ENCODE measurements at places on chromosomes 6 and 20.
A peak's percentile ranks its signal among the peaks of the same experiment; 100 is the strongest.

GRCh38 chr20:50354721-50355589 lies 155.2 kb upstream of the PTPN1 start:
- no peak for DNase-seq

DNA sequence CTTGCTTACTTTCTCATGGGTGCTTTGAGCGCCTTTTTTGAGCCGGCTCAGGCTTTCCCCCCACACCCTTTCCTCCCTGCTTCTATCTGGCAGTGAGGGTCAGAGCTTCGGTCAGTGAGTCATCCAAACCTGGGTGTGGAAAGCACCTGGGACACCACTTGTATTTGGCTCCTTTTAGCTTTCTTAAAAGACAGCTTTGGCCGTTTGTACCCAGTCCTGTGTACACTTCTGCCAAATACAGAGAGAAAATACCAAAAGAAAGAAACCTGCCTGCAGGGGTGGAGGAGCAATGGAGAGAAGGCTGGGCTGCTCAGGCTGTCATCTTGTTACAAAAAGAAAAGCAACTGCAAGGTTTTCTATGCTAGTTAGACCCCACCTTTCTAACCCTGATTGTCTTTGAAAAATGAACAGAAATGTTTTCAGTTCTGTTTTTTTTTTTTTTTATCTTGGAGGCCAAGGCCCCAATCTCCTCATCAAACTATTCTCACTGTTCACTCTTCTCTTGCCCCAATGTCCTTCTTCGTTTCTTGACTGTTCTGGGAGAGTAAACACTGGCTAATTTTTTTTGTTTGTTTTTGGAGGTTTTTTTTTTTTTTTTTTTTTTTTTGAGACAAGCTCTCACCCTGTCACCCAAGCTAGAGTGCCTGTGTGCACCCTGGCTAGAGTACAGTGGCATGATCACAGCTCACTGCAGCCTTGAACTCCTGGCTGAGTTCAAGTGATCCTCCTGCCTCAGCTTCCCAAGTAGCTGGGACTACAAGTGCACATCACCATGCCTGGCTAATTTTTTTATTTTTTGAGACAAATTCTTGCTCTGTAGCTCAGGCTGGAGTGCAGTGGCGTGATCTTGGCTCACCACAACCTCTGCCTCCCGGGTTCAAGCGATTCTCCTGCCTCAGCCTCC lies 76.4 kb downstream of the SSR1 start:
- DNase-seq, result no peak

GRCh38 chr6:52263709-52264540 lies 19.6 kb upstream of the IL17F start:
- peak; percentile 76 for DNase-seq

DNA sequence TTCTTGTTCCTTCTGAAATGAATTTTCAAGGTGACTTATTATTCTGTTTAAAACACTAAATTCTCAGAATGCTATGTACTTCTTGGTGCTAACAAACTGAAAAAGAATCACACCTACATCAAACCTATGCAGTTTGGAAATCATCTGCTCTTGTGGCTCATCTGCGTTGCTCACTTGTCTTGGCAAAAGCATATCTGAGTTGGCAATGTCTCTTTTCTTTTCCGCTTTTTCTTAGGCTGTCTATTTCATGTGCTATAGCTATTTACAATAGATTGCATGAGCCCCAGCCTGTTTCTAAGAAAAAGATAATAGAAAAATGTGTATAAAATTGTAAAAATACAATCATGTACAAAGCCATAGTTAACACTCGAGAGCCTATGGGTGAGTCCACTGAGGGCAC lies 348.9 kb upstream of the AGPAT4 start:
- DNase-seq, result no peak

Data from stimulated activated CD4-positive, alpha-beta T cell treated with anti-CD3 and anti-CD28 coated beads, Interleukin-15, amount 100 ng/mL, for 24 hours (primary cell).